Activated naive CD8-positive, alpha-beta T cell treated with anti-CD3 and anti-CD28 coated beads, Interleukin-2, amount 10 ng/mL, durations not matched to agents 7 days and 5 days (primary cell): ENCODE measurements at places on chromosomes 5 and 9. TPM values are rescaled to one million over a fixed set of nuclear protein-coding genes. Genes with fewer than 3 reads are reported as not detected.

Gene SLC38A9
- 25.6 TPM for total RNA-seq

Gene SLIT3
- not detected for total RNA-seq

Gene WNK2
- not detected for total RNA-seq

Gene DPYSL3
- total RNA-seq, result not detected

Gene PFDN1
- total RNA-seq, result 48.3 TPM

Gene ANKRD33B
- total RNA-seq, result 4.4 TPM

Gene F2RL1
- 2.7 TPM for total RNA-seq

Gene WNT8A
- total RNA-seq, result not detected

Gene PCSK5
- 6.0 TPM for total RNA-seq

Gene NKD2
- total RNA-seq, result 0.23 TPM

Gene TAF11L5
- not detected for total RNA-seq
